ENCODE measurements at places on chromosomes 5 and 9.

GRCh38 chr5:174011441-174011840 lies 22.5 kb downstream of the C5orf47 start:
- no peak for DNase-seq

DNA sequence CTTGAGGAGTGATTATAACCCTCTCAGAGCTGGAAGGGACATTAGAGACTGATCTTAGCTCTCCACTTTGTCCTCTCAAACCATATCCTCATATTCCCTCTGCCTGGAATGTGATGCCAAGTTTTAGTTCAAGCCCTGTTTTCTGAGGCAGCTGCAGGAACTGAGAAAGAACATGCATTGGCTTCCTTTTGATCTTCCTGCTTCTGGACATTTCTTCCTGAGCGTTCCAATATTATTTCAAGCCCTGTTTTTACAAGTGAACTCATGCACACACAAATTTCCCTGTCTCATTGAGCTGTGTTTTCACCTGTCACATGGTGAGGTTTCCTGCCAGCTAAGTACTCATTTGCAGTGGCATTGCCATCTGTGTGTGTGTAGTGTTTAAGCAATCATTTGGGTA lies 17.0 kb downstream of the FOCAD start:
- no peak for DNase-seq

- peak; percentile 87 for DNase-seq
Measured at GRCh38 chr5:163695830-163696578, 190.6 kb downstream of the MAT2B start.

GRCh38 chr9:114559830-114560513 lies 27.6 kb upstream of the ATP6V1G1 start:
- DNase-seq: no peak

DNA sequence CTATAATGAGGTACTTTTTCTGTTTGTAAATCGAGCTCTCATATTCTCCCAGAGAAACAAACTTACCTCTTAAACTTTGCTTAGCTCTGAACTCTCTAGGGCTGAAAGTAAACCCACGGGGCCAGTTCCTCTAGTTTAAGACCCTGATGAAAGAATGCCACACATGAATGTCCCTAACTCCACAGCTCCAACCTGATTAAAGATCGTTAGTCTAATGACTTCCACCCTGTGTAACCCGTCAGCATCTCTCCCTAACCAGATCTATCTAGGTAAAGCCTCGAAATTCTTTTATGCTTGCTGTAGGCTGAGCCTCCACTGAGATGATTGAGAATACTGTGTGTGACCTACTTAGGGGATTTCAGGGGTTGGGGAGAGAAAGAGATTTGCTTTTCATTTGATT lies 27.0 kb downstream of the ADRA1B start:
- DNase-seq: no peak

GRCh38 chr9:35652829-35653209 lies 2.1 kb upstream of the SIT1 start:
- no peak for DNase-seq

- DNase-seq: no peak
Measured at GRCh38 chr5:84202136-84202535, 182.5 kb downstream of the EDIL3 start.

DNA sequence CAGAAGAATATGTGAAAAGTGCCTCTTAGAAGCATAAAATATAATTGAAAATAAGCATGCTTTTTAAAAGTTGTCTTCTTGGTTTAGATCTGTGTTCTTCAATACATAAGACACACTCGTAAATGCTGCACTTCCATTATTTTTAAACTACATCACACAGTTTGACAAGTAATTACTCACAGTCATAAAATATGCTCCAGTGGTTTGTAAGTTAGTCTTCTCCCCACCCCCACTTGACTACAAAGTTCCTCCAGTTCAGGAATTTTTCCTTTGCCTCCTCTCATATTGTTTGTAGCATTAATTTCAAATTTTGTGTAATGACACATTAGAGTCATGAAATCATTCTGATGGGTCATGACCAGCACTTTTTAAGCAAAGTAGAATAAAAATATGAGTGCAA lies 60.3 kb upstream of the PTGER4 start:
- DNase-seq: no peak

DNA sequence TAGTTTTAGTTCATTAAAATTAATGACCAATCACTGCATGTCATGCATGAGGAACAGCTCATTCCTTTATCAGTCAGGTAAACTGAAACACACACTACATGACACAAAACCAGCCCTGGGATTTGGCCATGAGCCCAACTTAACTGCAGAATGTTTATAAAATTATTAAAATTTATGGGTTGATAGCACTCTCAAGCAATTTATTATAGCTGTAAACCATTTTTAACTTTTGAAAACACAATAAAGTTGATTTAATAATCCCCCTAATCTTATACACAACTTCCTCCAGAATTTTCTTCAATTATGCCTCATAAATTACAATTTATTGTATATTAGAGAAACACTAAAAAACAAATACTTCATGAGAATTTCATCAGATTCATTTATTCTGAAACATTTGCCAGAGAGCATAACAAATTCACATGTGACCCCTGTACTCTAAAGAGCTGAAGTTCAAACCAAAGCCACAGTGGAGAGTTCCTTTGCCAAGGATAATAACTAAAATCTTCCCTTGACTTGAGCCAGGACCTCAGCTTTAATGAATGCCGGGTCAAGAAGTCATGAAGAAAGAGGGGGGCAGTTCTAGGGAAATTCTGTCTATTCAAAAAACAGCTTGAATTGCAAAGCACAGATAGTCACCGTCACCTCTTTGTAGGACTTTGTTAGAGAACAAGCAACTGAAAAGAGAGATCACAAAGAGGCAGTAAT lies 763.7 kb upstream of the GRAMD2B start:
- no peak for DNase-seq

GRCh38 chr9:81182431-81182830 lies 506.9 kb downstream of the TLE1 start:
- DNase-seq: no peak

GRCh38 chr5:39943811-39944210 lies 519.0 kb upstream of the DAB2 start:
- DNase-seq: no peak

DNA sequence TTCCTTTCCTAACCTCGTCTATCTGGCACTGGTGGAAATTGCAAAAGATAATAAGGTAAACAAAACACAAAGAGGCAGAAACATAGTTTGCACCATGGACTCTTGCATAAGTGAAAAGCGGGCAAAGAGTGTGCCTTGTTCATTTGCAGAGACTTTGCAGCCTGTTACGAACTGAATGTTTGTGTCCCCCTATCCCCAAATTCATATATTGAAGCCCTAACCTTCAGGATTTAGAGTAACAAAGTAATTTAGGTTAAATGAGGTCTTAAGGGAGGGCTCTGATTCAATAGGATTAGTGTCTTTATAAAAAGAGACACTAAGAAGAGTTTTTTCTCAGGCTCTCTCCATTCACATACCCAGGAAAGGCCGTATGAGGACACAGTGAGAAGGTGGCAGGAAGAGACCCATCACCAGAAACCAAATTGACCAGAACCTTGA lies 52.1 kb upstream of the FAM169A start:
- no peak for DNase-seq

- DNase-seq: no peak
Measured at GRCh38 chr5:65268525-65268924, 213.2 kb downstream of the ADAMTS6 start.

DNA sequence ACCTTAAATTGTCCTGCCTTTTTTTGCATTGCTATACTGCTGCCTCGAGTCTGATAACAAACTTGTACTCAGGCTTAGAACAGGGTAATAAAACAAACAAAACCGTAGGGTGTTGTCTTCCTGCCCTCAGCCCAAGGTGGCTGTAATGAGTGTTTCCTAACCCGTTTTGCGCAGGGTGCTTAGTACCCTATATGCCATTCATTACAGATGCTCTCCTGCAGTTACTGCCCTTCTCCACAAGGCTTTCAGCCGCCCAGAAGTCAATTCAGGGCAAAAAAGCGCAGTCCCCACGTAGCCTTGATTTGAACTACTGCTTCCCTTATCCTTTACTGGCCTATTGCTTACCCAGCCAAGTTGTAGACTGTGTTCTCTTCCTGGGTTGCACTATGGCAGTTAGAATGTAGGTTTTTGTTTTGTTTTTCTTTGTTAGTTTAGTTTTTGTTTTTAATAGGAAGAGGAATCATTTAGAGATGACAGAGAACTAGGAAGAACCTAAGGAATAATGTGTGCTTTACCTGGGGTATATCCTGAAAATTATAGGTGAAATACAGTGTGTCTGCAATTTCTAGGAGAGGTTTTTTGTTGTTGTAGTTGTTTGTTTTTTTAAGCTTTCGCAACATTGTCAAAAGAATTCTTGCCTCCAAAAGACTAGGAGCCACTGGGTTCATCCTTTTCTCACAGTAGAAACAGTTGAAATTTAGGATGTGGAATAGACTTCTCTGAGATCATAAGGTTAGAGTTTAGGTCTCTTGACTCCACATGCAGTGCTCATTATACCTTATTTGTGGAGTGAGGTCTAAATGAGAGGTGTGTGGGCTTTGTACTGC lies 1.3 kb downstream of the HMGXB3 start:
- DNase-seq: peak; percentile 91

DNA sequence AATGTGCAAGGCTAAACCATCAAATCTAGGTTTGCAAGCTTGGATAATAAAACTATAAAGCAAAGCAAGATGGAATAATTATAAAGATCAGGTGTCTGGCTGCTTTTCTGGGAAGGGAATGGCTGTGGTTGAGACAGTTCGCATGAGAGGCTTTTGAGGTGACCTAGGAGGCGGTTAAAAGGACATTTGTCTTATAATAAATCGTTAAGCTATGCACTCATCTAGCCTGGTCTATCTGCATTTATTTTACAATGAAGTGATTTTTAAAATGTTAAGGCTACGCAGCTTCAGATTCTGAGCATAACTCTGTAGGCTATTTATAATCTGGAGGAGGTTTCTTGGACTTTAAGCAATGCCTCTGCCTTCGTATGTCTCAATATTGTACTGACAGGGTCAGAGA lies 29.4 kb upstream of the MAN2A1 start:
- DNase-seq: no peak

DNA sequence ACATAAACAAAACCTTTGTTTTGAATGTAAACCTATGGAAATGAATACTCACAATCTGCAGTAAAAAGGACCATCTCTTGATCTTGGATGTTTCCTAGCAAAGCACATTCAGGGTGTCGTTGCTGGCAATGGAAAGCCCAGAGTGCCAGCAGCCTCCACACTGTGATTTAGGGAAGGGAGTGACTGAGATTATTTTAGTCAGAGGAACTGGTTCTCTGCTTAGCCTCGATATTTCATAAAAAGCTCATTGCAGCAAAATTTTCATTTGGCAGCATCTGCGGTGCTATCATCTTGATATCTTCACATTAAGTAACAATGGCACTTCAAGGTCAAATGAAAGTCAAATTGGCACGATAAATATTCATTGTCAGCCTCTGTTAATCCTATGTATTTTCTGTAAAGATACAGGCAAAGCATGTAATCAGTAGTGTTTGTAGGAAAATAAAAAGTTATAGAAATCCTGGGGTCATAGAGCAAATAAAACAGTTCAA lies 116.0 kb downstream of the MACIR start:
- no peak for DNase-seq

DNA sequence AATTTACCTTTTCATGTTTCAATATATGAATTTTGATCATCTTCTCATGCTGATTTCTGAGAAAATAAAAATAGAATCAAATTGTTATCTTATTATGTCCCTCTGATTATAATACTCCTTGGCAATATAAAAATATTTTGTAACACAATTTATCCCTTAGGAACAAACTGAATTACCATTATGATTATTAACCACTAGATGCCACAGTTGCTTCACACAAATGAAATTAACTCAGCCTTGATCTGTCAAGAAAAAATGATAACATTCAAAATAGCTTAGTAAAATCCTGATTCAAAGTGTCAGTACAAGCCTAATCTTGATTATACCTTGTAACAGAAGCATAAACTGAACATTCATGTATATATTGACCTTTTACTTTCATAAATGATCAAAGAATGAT lies 4.8 kb upstream of the CHSY3 start:
- DNase-seq: peak; percentile 60

DNA sequence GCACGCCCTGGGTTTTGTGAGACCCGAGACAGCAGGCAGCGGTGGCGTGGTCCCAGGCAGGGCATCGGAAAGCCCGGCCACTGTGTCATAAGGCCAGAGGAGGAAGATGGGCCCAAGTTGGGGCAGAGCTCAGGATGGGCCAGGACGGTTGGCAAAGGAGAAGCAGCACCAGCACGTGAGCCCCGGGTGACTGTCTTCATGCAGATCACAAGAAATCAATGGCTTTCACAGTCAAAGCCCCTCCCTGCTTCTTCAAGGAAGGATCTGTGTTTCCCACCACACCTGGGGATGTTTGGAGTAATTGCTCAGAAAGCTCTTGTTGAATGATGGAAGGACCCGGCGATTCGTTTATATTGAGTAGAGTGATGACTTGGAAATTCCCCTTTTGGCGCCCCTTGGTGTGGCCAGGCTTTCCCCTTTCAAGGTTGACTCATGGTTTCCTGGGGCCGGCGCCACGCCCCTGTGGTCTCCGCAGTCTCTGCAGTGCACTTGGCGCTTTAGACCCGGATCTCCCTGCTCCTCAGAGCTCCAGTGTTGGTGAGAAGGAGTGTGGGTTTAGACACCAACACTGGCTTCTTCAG lies 52.1 kb downstream of the IL31RA start:
- peak; percentile 31 for DNase-seq

DNA sequence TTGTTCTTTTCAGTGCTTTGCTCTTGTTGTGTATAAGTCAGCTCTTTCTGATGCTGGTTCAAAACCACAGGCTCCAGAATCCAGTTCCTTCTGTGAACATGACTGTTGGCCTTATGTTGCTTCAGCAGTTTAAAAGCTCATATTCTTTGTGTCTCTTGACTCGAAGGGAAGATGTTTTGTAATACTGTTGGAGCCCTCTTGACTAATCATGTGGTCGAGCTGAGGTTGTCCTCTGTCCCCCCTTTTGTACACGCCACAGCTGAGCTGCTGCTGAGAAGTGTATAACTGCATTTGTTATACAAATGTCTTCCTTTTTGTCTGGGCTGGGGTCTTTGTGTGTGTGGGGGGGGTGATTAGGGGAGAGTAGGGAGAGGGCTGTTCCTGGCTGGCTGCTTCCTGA lies 35.8 kb downstream of the SLC36A1 start:
- DNase-seq: no peak

DNA sequence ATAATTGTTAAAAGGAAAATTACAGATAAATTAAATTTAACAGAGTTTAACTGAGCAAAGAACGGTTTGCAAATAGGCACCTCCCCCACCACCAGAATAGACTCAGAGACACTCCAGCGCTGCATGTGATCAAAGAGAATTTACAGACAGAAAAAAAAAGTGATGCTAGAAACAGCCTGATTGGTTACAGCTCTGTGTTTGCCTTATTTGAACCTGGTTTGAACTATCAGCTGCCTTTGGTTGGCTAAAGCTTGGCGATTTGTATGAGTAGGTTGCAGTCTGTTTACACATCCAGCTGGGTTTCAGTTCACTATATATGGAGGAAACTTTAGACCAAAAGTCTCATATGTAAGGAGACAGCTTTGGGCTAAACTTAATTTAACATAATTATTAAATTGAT lies 249.1 kb downstream of the ENC1 start:
- DNase-seq: no peak
